Stimulated activated CD8-positive, alpha-beta memory T cell treated with anti-CD3 and anti-CD28 coated beads, Interleukin-4, amount 100 ng/mL, for 48 hours (primary cell): ENCODE measurements at places on chromosomes 6 and 20.

DNA sequence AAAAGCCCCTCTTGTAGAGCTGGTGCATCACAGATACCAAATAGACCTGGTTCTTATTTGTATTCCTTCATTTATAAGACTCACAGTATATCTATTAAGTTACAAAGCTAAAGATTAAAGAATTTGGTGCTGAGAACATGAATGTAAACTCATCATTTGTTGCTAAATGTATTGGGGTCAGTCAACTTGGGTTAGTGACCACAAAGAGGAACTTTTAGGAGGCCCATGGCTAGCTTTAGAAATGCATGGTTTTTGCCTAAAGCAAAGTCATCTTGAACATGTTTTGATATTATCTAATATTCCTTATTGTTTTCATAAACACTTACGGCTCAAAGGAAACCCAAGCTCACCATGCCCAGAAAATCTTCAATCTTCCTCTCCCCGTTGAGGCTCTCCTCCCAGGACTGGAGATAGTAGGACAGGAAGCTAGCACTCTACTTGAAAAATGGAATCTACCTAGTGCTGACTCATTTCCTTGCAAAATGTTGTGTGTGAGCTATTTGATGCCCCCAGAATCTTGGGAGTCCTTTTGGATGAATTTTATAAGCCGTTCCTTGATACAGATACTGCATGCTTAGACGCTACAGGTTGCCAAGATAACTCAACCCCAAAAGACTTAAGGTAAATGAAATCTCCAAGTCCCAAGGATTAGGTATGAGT, 121.4 kb downstream of the BMP2 start:
- DNase-seq, result no peak

DNA sequence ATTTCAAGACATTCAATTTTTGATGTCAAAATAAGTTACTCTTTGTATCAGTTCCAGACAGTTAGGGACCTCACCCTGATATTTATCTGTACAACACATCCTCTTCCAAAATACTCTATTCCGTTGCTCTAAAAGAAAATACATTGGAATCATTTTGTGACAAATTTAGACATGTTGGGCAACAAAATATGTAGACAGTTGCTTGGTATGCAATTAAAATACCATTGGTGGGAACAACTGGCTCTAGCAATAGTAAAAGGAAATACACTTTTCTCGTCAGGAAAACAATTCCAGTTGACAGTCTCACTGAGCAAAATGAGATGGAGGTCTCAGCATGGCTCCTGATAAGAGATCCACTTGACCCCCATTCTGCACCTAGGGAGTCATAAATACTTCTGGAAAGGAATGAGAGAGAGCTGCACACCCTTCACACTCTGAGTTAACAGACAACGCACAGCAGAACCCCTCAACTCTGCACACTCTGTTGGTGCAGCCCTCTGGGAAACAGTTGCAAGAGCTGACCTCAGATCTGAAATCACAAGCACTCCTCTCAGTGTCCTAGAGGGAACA, 171.3 kb upstream of the NT5E start:
- no peak for DNase-seq

- DNase-seq, result peak; percentile 46
These were observed 565 bp downstream of the QKI start for GRCh38 chr6:163414946-163415619.

DNA sequence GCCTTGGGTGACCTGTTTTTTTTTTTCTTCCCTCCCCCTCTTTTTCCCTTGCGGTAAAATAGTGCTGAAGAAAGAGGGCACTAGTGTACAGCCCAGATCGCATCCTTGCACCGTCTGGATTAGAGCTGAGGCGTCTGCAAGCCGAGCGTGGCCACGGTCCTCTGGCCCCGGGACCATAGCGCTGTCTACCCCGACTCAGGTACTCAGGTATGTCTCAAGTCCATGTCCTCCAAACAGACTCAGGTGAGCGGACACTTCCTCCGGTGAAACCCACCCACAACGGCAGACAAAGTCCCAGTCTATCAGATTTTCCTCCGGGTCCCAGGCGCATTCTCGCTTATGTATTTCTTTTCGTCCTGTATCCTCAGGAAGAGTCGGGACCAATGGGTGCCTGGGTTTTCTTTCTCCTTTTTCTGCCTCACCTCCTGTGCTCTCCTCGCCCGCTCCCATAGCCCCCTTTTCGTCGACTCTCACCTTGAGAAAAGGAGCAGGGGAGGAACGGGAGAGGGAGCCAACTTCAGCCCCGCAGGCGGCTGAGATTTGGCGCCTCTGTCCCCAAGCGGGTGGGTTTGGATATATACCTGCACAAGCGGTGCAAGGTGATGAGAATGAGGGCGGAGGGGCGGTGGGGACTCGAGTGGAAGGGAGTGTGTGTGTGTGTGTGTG, 1.1 kb upstream of the GRM1 start:
- DNase-seq, result no peak

- DNase-seq, result no peak
These were observed 269.0 kb downstream of the HDGFL1 start for GRCh38 chr6:22838345-22838744.

DNA sequence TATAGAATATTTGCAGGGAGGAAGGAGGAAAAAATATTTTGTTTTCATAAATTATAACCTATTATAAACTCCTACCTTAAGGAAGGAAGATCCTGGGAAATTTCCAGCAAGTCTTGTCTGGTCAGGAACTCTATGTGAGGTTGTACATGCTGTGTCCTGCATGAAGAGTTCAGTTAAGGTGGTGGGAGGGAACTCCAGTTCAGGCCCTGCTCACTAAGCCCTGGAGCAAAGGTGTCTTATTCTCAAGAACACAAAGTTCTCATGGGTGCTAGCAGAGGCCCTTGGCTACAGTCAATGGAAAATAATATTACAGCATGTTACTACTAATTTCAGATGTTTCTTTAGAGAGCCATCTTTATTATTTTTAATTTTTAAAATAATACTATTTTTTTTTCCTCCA, 3.8 kb upstream of the OGFRL1 start:
- no peak for DNase-seq

DNA sequence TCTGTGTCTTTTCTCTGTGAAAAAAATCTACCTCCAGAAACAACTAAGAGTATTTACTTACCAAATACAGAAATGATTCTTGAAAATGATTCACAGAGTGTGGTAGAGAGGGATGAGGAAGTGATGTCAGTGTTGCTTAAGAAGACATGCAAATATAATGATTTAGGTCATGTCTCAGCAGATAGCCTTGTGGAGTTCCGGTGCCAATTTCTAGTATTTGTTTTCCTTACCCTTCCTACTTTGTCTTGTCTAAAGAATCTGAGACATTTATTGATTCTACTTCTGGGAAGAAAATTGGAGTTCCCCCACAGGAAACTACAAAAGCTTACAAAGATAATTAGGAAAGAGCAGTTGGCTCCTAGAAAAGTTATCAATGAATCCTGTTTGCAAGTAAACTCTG, 68.8 kb downstream of the GJA1 start:
- no peak for DNase-seq

- no peak for DNase-seq
These were observed 1.1 kb upstream of the TGM2 start for GRCh38 chr20:38165966-38166702.

DNA sequence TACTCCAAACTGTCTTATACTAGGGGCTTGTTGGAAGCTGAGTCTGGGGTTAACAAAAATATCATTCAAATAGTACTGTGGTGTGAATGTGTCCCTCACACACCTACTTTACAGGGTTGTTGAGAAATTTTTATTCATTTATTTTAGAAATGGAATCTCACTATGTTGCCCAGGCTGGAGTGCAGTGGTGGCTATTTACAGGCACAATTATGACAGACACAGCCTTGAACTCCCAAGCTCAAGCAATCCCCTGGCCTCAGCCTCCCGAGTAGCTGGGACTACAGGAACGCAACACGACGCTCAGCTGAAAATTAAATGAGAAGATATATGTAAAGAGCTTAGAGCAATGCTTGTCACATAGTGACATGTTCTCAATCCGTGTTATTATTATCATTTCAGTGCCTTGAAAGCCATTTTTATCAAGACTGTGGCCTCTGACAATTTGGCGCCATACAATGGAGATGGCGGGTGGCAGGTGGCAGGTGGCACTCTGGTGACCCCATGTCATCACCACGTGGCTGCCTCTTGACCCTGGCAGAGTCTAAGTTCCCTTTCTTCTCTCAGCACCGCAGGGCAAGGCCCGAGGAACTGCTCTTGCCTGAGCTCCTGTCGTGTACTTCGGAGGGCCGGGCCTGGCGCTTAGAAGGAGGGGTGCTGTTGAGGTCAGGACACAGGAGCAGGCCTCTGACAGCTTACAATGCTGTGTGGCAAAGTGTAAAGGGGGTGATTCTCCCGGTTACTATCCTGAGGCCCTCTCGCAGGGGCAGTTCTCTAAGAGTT, 64.5 kb downstream of the STX11 start:
- DNase-seq, result no peak

GRCh38 chr20:62825333-62825985, 8.6 kb downstream of the COL9A3 start:
- DNase-seq, result no peak

DNA sequence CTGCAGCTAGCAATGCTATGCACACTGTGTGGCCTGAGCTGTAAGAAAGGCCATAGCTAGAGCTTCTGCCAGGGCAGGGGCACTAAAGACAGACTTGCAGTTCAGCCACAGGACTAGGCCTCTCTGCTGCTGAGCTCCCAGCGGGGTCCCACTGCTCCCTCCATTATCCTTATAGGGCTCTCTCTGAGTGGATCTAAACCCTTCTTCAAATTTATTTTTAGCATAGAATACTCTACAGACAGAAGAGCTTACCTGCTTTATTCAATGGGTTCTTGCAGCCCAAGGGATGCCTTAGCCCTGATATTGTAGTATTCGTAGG, 100.9 kb upstream of the MLN start:
- no peak for DNase-seq

DNA sequence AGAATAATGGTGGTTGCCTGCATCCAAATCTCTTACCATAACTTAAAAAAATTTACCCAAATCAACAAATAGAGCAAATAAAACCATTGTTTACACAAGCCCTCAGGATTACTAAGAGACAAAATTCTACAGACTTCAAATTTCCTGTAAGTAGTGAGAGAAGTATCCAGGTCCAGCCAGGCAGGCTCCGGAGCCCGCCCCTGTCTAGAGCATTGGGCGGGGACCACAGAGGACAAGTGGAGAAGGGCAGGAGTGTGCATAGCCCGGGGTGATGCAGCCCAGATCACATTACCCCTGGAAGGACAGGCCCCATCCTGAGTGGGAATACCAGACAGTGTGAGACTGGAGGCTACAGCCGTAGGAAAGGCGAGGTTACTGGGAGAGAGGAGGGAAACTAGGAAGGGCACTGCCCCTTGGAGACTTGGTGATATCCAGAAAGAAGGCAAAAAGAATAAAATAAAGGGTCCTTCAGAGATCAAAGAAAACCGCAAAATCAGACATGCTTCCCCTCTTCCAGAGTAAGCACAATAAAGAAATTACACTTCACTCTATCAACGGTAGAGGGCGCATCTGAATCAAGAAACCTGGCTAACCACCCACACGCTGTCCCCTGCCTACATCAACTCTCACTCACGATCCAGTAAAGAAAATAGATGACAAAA, 26.6 kb downstream of the RIN2 start:
- DNase-seq, result peak; percentile 45

- no peak for DNase-seq
These were observed 459.2 kb upstream of the SOX4 start for GRCh38 chr6:21134356-21134755.

- DNase-seq, result no peak
These were observed 209.0 kb upstream of the RSPO3 start for GRCh38 chr6:126909493-126909892.

GRCh38 chr6:168149015-168149414, 70.0 kb upstream of the FRMD1 start:
- DNase-seq, result no peak

GRCh38 chr6:113995634-113996033, 24.7 kb upstream of the HDAC2 start:
- no peak for DNase-seq

GRCh38 chr6:19325335-19325789, 511.8 kb upstream of the ID4 start:
- no peak for DNase-seq

DNA sequence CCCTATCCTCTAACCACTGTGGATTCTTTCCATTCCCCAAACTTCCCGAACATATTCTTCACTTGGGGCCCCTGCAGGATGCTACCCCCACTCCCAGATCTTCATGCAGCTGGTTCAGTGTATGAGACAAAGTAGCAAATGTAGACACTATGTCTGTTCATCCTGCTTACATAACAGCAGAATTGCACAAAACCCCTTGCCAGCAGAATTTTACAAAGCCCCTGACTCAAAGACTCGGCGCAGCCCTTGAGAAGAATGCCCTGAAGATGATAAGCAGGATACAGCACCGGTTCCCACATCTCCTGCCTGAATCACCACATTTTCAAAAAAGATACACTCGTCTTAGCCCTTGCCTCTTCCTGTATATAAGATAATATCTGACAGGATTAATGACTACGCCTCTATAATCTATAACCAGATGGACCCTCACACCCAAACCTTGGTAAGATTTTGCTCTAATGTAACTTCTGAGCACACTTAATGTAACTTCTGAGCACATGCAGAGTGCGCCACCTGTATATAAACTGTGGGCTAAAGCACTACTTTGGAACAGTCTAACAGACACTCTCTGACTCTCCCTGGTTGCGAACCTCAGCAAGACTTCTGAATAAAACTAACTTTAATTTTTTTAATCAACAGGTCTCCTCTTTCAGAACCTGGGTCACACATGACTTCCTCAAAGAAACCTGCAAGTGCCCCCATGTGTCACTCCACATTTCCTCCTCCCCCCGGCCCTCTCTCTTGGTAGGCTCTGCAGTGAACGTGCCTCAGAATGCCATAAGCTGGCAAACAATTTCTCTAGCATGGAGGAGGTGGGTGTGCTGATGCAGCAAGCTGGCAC, 28.7 kb downstream of the RALGAPA2 start:
- DNase-seq, result no peak

GRCh38 chr6:79713701-79714322, 82.7 kb downstream of the SH3BGRL2 start:
- DNase-seq, result peak; percentile 65

- DNase-seq, result no peak
These were observed 32.8 kb downstream of the GSS start for GRCh38 chr20:34922654-34923381.

DNA sequence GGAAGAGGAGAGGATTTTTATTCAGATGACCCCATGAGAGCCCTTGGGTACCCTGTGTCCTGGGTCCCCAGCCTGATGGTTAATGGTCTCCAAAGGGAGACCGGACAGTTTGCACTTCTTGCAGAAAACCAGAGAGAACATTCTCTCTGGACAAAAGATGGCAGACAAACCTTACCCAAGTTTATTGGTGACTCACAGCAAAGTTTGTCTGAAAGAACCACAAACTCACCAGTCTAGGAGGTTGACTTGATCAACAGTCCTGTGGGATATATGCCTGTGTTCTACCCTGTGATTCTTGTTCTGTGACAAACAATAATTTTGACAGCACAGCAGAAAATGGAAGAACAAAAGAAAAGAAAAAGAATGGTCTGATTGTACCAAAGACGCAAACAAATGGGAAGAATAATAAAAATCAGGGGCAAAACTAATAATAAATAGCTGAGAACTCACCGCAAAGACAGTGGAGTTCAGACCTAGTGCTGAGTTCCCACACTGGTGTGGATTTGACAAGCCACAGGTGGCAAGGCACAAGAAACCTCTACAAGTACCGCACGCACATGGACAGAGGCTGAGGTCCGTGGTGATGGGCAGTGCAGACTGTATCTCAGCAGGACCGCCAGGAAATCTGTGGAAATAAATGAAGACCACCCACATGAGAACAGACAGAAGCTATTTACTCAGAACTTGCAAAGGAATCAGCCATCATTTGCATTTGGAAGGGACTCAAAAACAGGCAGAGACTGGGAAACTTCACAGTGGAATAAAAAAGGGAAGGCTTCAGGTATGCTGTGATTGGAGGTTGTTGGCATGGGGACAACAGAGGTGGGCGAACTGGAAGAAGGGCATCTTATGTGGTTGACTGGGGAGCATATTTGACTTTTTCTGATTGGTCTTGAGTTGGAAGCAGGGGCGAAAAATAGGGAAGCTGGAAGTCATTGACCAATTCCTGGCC, 246.3 kb upstream of the RNF24 start:
- no peak for DNase-seq
